Midbrain (tissue), 1 donor: ENCODE measurements at places on chromosomes 12 and 14.

DNA sequence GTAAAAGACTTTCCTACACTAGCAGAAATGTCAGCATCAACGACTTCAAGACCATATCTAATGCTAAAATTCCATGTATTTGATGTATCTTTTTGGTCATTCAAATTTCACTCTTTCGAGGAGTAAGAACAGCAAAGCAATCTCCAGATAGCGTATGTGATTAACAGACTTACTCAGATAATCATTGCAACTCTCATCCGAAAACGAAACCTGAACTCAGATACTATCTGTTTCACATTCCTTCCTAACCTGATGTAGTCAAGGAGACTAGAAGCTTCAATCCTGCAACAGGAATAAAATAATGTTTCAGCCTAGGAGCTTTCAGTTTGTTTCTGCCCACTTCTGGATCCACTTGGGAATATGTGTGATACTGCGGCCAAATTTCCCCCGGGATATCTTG, 286.3 kb downstream of the NUAK1 start:
- DNase-seq: no peak

DNA sequence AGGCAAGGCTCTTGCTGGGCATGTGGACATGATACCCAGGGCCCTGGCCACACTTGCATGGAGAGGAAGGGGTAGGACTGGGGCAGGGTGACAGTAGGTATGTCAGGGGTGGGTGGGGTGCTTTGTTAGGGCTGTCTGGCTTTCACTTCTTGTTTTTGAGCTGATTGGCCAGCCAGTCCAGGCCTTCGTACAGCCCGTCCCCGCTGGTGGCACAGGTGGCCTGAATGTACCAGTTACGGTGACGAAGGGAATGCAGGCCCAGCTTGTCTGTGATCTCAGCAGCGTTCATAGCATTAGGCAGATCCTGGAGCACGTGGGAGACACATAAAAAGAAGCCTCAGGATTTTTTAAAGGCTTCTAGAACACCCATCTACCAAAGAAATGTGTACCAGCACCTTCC, 13.5 kb upstream of the FKBP11 start:
- no peak for DNase-seq

- no peak for DNase-seq
Measured at GRCh38 chr14:69237142-69237541, 22.8 kb upstream of the GALNT16 start.

GRCh38 chr14:81169711-81170103, 51.1 kb downstream of the GTF2A1 start:
- DNase-seq: peak; percentile 69

DNA sequence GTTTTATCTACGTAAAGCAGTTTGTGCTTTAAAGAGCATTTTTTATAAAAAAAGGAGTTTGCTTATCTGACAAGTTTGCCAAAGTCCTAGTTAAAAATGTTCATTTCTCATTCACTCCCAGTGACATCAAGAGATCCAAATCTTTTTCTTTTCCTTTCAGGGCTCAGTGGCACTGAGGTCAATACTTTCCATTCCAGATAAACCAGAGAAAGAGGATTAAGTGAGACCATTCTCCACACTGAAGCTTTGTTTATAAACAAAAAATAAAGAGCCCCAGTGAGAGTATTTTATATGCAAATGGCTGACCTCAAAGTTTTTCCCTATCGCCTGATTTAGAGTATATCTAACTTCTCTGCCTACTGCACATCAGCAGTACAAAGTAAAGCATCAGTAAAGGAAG, 199.8 kb downstream of the ALG10B start:
- no peak for DNase-seq

DNA sequence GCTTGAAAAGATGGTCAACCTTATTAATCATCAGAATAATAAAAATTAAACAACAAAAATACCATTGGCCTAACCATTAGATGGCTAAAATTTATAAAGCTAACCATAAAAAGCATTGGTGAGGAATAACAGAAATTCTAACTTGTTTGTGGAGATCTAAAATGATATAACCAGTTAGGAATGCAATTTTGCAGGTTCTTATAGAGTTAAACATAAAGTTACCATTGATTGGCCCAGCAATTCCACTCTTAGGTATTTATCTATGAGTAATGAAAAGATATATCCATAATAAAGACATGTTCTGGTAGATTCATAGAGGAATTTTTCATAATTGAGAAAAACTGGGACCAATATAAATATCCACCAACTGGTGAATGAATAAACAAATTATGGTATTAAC, 1098.6 kb downstream of the FSCB start:
- DNase-seq: no peak

DNA sequence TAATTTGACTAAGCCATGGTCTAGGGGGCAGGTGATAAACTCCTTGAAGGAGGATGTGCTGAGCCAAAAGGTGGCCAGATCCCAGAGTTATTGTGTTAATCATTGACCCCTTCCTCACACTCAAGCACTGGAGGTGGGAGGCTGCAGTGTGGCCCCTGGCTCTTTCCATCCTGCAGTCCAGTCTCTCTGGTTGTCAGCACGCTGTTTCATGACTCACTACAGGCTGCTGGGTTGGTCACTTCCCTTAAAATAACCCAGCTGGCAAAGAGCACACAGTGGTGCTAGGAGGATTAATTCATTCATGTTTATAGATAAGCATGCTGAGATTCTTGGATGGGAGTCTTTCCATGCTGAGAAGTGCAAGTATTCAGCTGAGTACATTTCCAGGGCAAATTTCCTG, 228.9 kb downstream of the ANO2 start:
- no peak for DNase-seq

DNA sequence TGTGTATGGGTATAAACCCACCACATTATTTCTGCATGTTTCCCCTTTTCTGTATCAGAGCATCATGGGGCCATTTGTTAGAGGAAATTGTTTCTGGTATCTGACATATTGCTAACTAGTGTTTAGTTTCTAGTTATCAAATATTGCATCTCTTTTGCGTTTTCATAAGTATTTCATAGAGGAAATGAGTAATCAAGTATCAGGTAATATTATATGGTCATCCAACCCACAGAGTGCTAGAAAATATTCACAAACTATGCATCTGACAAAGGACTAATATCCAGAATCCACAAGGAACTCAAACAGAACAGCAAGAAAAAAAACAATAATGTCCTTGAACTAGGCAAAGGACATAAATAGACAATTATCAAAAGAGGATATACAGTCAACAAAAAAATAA, 258.9 kb upstream of the LRIG3 start:
- no peak for DNase-seq

DNA sequence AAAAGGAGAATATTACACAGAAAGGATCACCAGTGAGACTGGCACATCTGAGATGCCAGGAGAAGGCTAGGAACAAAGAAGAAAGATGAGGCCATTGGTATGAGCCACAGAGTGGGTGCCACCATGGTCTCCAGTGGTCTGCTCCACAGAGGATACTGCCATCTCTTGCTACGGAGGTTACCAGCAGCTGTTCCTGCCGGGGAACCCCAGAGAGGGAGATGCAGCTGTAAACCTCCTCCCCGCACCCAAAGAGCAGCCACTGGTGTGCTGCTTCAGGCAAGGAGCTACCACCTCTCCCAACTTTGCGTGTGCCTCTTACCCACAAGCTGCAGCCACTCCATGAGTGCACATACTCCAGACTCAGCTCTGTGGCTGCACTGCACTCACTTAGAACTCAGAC, 201.5 kb upstream of the RTL1 start:
- DNase-seq: no peak

DNA sequence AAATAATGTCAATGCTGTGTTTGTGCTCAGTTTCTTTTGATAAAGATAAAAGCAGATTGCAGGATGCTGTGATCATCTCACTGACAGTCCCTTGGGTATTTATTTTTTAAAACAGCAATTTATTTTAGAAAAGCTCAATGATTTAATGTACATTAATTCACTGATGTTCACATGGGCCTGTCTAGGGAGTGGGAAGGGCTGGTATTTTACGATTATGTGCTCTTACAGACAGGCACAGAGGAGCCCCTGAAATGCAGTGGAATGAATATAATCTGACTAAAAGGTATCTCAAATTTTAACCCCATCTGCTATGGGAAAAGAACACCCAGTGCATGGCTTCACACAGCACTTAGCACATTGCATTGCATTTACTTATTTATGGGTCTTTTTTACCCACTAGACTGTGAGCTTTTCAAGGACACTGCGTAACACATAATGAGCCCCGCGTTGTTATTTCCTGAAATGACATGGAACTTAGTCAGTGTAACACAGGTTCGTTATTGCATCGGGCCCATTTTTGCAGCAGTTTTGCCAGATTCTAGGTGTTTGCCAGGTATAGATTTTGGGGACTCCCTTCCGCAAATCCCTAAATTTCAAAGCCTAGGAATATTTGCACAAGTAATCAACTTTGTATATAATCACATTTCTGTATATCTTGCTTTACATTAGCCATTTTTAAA, 425.3 kb upstream of the FBXO33 start:
- DNase-seq: no peak

- no peak for DNase-seq
Measured at GRCh38 chr12:54142114-54142475, 46.7 kb downstream of the SMUG1 start.

- peak; percentile 60 for DNase-seq
Measured at GRCh38 chr12:62817556-62818271, 117.2 kb downstream of the PPM1H start.
